ENCODE measurements at places on chromosomes 5 and 9.

- DNase-seq, result no peak
Observed at GRCh38 chr5:79149433-79149832, 37.8 kb downstream of the BHMT start.

DNA sequence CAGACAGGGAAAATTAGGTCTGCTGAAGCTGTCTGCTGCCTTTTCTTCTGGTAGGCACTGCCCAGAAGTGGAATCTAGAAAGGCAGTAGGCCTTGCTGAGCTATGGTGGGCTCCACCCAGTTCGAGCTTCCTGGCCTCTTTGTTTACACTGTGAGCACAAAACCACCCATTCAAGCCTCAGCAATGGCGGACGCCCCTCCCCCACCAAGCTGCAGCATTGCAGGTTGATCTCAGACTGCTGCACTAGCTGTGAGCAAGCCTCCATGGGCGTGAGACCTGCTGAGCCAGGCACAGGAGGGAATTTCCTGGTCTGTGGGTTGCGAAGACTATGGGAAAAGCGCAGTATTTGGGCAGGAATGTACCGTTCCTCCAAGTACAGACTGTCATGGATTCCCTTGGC lies 18.5 kb downstream of the AGTPBP1 start:
- no peak for DNase-seq

DNA sequence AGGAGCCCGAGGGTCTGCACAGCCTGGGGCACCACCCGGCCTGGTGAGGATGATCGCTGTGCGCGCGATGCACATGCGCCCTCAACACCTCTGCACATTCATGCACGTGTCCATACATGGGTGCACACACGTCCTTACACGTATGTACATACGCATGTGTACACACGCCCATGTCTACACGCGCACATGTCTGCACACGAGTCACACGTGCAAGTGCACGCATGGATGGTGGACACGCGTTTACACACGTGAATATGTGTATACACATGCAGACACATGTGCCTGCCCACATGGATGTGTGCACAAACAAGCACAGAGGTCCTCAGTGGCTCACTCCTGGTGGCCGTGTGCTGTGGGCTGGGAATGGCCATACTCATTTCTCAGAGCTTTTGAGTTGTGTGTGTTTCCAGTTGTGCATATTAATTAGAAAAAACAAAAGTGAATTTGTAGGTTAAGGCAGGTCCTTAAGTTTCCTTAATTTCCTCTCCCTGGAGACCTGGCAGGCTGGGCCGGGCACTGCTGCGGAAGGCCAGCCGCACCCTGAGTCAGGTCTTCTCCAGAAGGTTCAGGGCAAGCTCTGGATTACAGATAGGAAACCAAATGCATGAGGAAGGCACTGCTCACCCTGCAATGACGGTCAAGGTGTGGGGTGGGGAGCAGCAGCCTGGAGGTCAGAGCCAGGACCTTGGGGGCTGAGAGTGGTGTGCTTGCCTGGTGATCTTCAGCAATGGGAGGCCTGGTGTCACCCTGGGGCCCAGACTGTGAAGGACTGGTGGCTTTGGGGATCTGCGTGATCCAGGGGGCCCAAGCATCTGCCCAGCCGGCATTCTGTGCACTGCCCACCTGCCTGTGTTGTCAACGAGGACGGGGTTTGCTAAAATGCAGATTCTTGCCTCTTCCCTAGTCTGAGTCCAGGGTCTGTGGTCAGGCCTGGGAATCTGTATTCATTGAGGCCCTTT lies 1.3 kb upstream of the RNU6ATAC start:
- DNase-seq, result peak; percentile 83

GRCh38 chr9:88092797-88093331 lies 45.4 kb downstream of the SPATA31C2 start:
- no peak for DNase-seq

DNA sequence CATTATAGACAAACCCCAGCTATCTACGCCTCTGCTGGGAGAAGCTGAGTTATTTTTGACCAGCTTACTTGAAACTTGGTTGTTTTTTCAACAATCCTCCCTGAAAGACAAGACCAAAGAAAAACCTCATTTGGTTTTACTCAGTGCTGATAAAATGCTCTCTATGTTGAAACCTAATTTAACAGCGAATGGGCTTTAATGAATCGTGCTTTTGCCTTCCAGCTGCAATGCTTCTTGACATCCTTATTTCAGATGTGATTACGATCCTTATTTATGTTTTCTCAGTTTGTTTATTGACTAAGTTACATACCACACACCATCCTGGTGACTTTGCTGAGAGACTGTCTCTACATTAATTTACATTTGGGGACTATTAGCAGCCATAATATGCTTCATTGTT lies 179.2 kb downstream of the FBXL7 start:
- no peak for DNase-seq

DNA sequence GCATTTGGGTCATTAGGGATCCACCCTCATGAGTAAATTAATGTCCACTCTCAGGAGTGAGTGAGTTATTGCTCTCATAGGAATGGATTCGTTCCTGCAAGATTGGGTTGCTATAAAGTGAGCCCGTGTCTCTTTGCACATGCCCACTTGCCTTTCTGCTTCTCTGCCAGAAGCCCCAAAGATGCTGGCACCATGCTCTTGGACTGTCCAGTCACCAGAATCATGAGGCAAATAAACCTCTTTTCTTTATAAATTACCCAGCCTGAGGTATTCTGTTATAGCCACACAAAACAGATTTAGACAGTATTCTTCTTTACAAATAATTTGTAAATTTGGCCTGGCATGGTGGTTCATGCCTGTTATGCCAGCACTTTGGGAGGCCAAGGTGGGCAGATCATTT lies 24.6 kb downstream of the CDC26 start:
- DNase-seq, result no peak

Measured in pancreas (tissue), 10 donors.